Endothelial cell (in vitro differentiated cells): ENCODE measurements at places on chromosomes 6 and 20. TPM values are rescaled to one million over a fixed set of nuclear protein-coding genes. Genes with fewer than 3 reads are reported as not detected.
A peak's percentile ranks its signal among the peaks of the same experiment; 100 is the strongest.

Gene PI3
- not detected for total RNA-seq

Gene GSTA2
- not detected for total RNA-seq

Gene TBC1D7
- total RNA-seq, result 40.4 TPM

Gene SRF
- 31.3 TPM for total RNA-seq

Gene GPX5
- not detected for total RNA-seq

Gene LPA
- total RNA-seq, result not detected

- H3K4me1 ChIP-seq, result peaks cover 3% of the 10 kb centered on the region
- no peak for DNase-seq
Measured at GRCh38 chr6:137277971-137278637, 58.9 kb upstream of the IFNGR1 start.

DNA sequence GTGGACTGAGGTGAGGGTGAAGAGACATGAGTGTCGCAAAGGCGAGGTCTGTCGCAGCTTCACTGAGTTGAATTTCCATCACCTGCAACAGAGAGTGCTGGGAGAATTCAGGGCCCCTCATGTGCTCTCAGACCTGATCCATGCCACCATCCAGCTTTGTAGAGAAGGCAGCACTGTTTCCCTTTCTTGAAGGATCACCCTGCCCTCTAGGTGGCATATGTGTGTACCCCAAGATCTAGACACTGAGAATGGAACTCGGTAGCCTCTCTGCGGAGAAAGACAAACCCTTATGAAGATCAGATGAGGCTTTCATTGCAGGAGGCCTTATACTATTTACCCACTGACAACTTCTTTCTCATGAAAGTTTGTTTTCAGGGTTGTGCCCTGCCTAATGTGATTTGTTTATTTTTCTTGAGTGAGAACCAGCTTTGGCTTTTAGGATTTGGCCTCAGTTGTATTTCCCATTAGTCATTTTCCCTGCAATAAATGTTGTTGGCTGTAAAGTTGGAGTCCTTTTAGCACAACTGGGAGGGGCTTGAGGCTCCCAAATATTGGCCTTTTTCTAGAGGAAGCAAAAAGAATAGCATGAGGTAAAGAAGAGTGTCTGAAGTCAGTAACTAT, 811.3 kb downstream of the DHX35 start:
- no peaks in the 10 kb centered on the region for H3K36me3 ChIP-seq
- H3K27me3 ChIP-seq, result no peaks in the 10 kb centered on the region
- H3K4me1 ChIP-seq, result no peaks in the 10 kb centered on the region
- H3K27ac ChIP-seq, result no peak overlapping the region

- peak overlapping the region; percentile 49 for H3K27ac ChIP-seq
- no peak for DNase-seq
- peaks cover 40% of the 10 kb centered on the region for H3K36me3 ChIP-seq
- peaks cover 12% of the 10 kb centered on the region for H3K27me3 ChIP-seq
- no peak overlapping the region for H3K4me3 ChIP-seq
Measured at GRCh38 chr6:30611150-30611855, 5.7 kb downstream of the PPP1R10 start.

DNA sequence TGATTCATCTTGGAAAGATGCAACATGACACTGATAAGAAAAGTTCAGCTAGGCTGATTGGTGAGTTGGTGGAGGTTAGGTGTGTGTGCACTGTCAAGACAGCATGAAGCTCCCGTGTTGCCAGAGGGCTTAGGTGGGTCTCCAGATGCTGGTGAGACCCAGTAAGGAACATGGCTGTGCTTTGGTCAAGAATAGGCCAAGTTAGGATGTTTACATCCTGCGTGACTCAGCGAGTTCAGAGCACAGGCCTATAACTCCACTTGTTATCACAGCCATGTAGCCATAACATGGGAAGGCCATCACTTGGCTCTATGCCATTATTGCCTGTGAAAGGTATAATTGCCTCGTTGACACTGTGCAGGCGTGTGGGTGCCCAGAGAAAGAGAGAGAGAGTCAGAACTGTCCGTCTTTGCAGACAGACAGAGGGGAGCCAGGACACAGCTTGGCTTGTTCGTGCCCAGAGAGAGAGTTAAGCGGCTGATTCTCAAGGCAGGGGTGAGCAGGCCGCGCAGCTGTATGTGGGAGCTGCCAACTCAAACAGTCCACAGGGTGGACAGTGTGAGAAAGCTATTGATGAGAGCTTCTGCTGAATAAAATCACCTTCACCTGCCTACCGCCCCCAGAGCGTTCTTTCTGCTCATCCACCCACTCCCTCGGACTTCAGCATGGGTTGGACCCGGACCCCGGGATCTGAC, 43.5 kb downstream of the OR2B6 start:
- no peak overlapping the region for H3K27ac ChIP-seq
- no peak overlapping the region for H3K4me3 ChIP-seq
- peaks cover 3% of the 10 kb centered on the region for H3K4me1 ChIP-seq
- H3K27me3 ChIP-seq, result no peaks in the 10 kb centered on the region

DNA sequence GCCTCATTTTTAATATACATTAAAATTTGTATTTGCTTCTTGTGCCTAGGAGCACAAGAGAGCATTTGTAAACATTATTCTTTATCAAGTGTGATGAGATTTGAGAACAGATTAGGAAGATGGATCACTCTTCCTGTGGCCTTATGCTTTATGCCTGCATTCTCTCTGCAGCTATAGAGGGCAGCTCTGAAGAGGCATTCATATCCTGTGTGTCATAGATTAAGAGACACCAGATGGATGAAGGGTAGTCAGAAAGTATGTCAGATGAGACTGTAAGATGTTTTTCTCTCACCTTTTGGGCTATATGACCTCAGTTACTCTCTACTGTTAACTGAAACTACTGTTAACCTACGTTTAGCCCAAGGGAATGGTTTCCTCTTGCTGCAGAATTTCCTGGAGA, 61.4 kb downstream of the DNAH8 start:
- H3K4me1 ChIP-seq, result no peaks in the 10 kb centered on the region
- H3K4me3 ChIP-seq, result no peak overlapping the region
- no peak overlapping the region for H3K27ac ChIP-seq
- no peak for DNase-seq

DNA sequence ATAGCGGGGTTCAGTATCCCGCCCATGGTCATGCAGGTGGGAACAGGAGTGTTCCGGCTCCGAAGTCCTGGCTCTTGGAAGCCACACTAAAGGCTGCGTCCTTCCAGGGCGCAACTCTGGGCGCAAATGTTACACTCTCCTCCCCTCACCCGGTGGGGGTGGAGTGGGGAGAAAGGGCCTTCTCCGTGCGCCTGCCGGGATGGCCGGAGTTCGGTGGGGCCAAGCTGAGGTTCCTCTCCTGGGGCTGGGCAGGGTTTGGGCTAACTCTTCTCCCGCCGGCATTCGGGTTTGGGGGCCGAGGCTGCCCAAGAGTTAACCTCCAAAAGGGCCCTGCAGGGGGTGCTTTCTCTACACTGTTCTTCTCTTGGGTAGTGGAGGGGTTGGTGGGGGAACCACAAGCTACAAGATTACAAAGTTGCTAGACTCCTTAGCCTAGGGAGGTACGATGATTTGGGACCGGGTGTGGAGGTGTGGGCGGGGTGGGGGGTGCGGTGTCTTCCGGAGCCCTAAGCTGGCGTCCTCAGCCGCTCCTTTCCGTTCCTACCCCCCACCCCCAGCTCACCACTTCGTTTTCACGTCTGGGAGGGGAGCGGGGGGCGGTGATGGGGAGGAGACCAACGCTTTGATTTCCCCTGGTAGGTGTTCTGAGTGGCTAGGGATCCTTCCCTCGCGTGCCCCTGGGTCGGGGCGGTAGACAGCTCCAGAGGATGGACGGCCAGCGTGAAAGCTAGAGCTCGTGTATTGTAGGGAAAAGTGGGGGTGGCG, 12.3 kb downstream of the NRN1 start:
- H3K27ac ChIP-seq, result peak overlapping the region; percentile 17
- H3K27me3 ChIP-seq, result peaks cover 22% of the 10 kb centered on the region
- H3K36me3 ChIP-seq, result peaks cover 13% of the 10 kb centered on the region
- no peak for DNase-seq

GRCh38 chr20:63855363-63856097, 5.8 kb upstream of the ABHD16B start:
- H3K4me1 ChIP-seq, result peaks cover 35% of the 10 kb centered on the region
- peaks cover 4% of the 10 kb centered on the region for H3K36me3 ChIP-seq
- no peak overlapping the region for H3K4me3 ChIP-seq
- H3K27ac ChIP-seq, result no peak overlapping the region

- H3K4me1 ChIP-seq, result no peaks in the 10 kb centered on the region
- no peaks in the 10 kb centered on the region for H3K36me3 ChIP-seq
- no peak for DNase-seq
- no peak overlapping the region for H3K27ac ChIP-seq
- no peak overlapping the region for H3K4me3 ChIP-seq
Measured at GRCh38 chr6:19892260-19892659, 55.1 kb downstream of the ID4 start.
